Testis (tissue), 5 donors: ENCODE measurements at places on chromosomes 6 and 20.

- DNase-seq: no peak
Observed at GRCh38 chr20:50392138-50392866, 117.9 kb upstream of the PTPN1 start.

DNA sequence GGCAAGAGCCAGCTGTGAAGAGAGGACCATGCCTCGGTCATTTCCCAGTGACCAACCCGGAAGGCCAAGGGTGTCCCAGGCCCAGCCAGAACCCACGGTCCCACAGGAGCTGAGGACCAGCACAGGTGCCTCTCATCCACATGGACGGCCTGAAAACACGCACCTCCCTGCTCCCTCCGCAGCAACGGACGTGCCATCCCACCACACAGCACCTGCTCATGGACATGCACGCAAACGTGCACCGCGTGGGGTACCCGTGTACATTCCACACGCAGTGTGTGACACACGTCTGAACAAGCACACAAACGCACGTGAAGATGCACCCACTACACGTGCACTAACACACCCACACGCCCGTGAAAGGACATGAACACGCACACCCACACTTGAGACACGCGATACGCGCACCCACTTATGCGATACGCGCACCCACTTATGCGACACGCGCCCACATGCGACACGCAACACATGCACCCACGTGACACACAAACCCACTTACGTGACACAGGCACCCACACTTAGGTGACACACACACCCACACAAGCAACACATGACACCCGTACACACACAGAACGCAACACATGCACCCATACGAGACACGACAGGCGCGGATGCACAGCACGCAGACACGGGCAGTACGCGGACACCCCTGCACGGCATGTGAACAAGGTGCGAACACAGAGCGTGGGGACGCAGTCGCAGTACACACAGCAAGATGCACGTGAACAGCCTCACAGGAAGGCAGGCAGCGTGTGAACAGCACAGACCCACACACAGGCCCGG, 30.1 kb downstream of the LAMA5 start:
- DNase-seq: no peak

- no peak for DNase-seq
Observed at GRCh38 chr6:166523782-166524559, 62.5 kb downstream of the RAMACL start.

DNA sequence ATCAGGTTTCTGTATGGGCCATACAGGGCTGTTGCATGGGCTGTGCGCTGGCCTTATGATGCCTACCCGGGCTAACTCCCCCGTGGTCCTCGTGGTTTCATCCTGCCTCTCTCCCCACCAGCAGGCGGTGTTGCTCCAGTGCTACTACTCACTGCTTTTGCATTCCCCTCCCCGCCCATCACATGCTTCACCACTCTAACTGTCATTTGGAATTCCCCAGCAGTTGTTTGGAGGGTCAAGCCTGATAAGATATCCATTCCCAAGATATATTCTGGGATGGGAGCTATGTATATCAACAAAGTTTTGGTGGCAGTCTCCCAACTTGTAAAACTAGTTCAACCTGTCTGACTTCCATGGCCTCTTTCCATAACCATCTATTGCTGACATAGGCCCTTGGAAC, 233.2 kb upstream of the SOX4 start:
- DNase-seq: no peak

DNA sequence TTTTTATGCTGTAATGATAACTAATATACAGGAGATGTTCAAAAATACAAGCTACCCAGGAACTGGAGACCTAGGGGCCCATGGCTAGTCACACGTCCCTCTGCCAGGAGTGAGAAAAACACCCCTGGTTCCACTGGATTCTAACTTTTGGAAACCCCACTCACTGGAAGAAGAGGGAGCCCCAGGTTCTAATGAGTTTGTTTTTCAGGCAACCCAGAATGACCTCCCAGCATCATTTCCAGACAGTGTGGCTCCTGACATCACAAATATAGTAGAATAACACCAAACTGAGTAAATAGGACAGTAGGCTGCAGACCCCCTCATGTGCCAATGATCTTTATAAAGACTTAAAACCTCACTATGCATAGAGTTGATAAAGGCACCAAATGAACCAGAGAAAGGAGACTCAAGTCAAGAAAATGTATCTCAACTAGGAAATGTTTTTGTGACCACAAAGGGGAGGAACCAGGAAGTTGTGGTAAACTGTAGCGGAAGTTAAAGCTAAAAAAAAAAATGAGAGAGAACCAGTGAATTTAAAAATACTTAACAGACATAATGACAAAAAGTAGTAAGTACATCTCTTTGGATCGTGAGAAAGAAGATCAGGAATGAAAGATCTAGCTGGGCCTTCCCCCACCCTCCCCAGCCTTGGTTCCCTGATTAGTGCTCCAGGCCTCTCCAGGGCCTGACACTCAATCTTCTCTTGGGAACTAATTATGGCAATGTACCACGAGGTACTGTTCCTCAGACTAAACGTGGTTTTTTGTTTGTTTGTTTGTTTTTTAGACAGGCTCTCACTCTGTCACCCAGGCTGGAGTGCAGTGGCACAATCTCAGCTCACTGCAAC, 19.8 kb downstream of the HLA-E start:
- no peak for DNase-seq

DNA sequence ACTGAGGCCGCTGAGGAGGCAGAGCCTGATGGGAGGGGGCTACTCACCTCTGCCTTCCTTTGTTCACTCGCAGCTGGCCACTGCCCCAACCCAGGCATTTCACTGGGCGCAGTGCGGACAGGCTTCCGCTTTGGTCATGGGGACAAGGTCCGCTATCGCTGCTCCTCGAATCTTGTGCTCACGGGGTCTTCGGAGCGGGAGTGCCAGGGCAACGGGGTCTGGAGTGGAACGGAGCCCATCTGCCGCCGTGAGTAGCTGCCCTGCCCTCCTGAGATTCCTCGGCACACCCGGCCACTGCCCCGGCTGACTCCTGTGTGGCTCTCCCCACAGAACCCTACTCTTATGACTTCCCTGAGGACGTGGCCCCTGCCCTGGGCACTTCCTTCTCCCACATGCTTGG, 6.0 kb downstream of the C2 start:
- no peak for DNase-seq

DNA sequence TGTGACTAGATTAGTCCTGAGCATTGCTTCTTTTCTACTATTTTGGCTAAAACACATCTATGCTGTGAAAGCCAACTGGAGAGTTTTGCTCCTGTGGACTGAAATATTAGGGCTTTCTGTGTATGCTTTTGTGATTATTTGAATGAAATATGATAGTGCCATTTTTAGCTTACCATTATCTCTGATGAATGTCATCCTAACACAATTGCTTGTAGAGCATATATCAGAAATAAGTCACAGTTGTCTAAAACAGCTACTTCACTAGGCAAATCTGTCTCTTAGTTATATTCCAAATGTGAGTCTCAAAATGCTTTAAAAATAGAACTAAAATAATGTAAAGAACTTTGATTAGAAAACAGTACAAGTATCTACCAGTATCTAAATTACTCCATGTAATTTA, 401.4 kb upstream of the PTCHD4 start:
- no peak for DNase-seq

GRCh38 chr6:114218437-114219340, 124.1 kb downstream of the HS3ST5 start:
- no peak for DNase-seq

DNA sequence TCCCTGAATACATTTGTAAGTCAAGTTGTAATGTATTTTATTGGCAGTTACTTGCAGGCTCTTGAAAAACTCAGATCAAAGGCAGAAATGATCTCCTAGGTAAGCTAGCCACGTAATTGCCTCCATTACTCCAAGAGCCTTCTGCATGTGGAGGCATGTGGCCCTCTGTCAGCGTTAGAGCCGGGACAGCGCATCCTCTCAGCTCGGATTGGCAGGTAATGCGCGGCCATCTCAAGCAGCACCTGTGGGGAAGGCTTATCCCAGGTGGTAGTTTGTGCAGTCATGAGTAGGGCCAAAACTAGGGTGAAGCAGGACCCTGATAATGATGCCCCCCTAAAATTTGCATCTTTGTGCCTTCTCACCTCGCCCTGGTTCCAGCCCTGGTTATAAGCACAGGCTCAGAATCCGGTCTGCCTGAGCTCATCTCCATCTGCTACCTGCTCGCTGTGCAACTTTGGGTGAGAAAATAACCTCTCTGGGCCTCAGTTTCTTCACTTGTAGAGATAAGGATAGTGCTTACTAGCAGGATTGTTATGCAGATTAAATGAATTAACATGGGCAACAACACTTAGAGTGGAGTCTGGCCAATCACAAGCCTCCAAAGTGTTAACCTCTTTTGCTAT, 157.5 kb upstream of the PMEPA1 start:
- DNase-seq: no peak

GRCh38 chr6:7406743-7407142, 17.1 kb downstream of the RIOK1 start:
- DNase-seq: no peak

DNA sequence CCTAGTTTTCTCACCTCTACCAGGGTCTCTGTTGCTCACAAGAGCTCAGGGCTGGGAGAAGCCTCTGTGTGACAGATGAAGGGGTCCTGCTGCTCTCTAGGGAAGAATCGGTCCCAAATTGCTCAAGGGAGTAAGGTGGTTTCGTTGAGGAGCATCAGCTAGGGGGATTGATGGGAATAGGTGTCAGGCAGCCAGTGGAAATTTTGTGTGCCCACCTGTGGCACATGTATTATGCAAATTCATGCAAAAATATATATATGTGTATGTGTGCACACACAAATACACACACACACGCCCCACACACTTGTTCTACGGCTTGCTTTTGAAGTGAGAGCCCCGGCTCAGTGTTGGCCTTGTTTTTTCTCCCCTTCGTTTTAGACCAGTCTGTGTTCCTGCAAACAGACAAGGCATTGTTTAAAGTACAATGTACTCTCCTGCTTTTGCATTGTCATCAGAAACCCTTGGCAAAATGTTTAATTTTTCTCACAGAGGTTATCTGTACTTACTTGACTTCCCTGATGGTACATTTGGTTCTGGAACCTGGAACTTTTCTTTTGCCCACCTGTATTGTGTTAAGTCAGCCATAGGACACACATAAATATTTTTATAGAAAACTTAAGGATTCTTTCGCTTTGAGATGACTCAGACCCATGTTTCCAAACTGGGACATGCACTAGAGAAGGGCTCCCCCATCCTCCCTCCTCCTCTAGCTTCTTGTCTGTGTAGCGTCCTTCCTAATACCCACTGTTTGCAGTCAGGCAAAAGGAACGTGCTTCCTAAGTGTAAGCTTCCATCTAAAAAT, 26.7 kb downstream of the FOXO3 start:
- DNase-seq: no peak

GRCh38 chr6:131379948-131380347, 193.1 kb upstream of the ARG1 start:
- DNase-seq: no peak

DNA sequence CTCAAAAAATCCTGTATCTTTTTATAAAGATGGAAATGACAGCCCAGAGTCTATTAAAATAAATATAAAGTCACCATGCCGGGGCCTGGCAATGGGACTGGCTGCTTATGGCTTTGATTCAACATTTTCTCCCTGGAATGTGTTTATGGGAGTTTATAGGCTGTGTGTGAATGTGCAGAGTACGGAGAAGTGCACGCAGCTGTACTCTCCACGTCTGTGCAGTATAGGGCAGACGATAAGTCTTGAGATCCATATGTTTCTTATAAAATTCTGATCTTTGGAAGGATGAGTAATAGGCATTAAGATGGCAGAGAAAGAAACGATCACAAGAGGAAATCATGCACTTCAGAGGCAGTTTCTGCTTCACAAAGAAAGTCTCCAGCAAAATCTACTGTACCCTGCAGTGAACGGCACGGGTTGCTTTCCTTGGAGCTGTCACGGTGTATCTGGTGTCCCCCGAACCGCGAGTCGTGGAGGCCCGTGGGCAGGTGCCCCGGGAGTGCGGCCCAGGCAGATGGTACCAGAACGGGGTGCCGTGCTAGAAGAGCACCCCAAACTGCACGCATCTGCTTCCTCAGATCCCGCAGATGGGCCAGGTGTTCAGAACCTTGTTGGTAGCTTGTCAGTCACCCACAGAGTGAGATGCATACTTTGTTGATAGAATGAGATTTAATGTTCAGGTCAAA, 382.5 kb downstream of the TAF4 start:
- DNase-seq: no peak

GRCh38 chr6:152959333-152959732, 23.5 kb downstream of the FBXO5 start:
- no peak for DNase-seq

DNA sequence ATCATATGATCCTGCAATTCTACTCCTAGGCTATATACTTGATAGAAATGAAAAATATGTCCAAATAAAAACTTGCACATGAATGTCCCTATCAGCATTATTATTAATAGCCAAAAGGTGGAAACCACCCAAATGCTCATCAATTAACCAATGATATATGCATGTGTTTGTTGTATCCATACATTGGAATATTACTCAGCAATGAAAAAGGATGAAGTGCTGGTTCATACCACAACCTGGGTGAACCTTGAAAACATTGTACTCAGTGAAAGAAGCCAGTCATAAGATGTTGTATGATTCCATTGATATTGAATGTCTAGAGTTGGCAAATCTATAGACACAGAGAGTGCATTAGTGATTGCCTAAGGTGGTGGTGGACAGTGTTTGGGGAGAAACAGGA, 267.6 kb downstream of the PRKN start:
- DNase-seq: no peak

GRCh38 chr6:79946272-79947190, 822 bp downstream of the ELOVL4 start:
- DNase-seq: peak; percentile 53

GRCh38 chr6:108492131-108492766, 68.5 kb upstream of the FOXO3 start:
- no peak for DNase-seq

DNA sequence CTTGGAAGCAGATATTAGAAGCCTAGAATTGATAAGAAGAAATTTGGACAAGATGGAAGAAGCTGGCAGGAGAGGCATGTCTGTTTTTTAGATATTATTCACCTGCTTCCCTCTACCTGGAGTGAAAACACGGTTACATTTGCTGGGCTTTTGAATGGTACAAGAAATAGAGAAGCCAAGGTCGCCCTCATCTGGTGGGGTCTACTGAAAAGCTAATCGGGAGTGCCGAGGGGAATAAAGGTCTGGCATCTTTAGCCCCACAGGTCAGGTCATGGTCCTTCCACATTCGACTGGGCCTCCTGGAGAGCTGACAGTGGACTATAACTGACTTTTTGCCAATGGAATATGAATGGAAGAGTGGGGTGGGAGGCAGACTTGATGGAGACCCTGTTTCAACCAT, 4.6 kb upstream of the C2 start:
- DNase-seq: peak; percentile 43

DNA sequence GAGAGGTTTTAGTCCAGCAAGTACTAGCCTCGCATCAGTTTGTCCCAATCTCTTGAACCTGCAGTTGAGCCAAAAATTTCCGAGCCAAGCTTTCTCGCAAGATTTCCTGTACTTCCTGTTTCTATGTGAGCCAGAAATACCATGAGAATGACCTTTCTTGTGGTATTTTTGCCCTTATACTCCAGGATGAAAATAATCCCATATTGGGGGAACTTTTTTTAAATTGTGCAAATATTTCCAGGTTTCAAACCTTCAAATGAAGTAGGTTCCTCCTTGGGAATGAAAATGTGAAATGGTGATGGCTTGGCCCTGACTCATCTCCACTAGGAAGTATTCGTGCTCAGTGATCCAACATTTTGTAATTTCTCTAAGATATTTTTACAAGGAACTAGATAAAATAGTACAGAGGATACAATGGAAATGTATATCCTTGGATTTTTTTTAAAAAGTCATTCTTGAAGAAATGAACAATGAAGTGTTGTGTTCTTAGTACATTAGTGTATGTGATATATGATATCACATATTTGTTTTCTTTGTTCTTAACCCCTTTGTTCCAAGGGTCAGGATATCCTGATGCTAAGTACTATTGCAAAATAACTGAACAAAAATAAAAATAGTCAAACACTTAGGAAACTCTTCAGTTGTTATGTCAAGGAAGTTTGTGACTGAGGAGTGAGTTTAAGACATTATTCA, 184.0 kb downstream of the PDE7B start:
- DNase-seq: no peak
